Mesothelial cell of epicardium (in vitro differentiated cells): ENCODE measurements at places on chromosomes 16 and 17. TPM values are rescaled to one million over a fixed set of nuclear protein-coding genes. Genes with fewer than 3 reads are reported as not detected.

DNA sequence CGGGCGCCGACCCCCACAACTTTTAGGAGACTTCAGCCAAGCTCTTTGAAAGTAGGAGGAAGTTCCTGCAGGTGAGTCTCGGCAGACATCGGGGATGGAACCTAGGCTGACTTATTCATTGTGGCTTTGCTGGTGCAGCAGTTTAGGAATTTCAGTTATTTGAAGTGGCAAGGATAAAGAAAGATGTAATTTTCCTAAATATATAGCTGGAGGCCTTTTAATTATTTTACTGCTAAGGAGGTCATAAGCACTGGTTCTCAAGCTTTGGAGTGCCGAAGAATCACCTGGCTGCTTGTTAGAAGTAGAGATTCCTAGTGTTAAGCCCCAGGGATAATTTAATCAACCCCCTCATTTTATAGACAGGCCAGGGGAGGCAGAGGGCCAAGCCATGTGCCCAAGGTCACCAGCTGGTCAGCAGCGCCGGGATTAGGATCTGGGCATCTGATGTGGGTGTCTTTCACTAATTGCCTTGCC lies 28.9 kb upstream of the BCAR1 start:
- no peak for DNase-seq

The RNF222 gene
- total RNA-seq = not detected in 3 replicates

The KRT12 gene
- total RNA-seq = not detected in 3 replicates

The CEMP1 gene
- 0.75 to 1.7 TPM (median 1.1 TPM) in 3 replicates for total RNA-seq

GRCh38 chr17:21513012-21513570 lies 136.9 kb downstream of the KCNJ12 start:
- peak; percentile 65 for DNase-seq

- no peak for DNase-seq
Measured at GRCh38 chr16:31357324-31358109, 2.5 kb downstream of the ITGAX start.
